ENCODE measurements at places on chromosomes 4 and X.

DNA sequence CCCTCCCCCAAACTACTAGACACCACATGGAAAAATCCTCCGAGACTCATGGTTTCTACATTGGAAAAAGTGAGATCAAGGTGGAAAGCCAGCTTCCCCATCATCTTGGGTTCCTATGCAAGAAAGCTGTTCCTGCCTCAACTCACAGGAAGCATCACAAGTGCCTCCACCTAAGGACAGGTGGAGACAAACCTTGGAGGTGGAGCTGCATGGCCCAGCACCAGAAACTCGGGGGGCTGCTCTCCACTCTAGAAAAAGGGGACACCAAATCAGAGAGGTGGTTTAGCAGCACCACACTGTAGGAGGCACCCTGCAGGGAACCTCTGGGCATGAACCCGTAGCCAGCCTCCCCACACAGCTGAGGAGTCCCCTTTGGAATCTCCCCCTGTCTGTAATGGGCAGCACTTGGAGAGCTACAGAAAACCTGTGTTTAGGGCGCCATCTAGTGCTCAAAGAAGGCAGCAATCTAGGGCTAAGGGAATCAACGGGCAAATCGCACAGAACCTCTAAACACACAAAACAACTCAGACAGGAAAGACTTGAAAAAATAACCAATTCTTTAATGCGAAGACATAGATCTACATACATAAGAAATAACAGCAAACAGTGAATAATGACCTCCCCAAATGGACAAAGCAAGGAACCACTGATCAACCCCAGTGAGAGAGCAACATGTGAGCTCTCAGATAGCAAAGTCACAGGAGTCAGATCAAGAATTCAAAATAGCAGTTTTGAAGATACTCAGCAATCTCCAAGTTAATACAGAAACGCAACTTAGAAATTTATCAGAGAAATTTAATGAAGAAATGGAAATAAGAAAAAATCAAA lies 37.0 kb upstream of the ZBTB33 start:
- DNase-seq, result peak; percentile 62

DNA sequence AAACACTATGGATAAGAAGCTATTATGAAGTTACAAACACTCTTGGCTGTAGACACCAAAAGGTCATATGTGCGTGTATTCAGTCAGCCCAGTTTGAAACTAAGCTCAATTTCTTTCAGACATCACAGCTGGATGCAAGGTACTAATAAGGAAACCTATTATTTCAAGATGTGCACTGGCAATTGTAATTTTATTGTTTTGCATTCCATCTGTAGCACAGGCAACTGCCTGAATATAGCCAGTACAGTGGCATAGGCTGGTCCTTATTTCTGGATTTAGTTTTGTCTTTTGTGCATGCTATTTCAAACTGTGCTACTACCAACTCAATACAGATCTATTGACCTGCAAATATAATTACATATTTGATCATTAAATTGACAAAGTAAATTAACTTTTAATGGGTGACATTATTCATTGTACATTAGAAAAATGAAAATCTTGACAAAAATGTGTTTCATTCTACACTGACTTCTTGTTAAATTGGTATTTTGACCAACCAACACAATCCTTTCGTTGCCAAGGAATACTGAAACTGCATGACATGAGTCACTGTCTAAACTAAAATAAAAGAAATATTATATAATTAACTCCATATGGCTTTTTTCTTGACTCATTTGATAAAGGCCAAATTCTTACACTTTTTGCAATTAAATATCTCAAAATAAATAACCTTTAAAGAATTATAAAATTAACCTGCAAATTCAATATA lies 594.3 kb upstream of the ADGRL3 start:
- DNase-seq, result no peak

DNA sequence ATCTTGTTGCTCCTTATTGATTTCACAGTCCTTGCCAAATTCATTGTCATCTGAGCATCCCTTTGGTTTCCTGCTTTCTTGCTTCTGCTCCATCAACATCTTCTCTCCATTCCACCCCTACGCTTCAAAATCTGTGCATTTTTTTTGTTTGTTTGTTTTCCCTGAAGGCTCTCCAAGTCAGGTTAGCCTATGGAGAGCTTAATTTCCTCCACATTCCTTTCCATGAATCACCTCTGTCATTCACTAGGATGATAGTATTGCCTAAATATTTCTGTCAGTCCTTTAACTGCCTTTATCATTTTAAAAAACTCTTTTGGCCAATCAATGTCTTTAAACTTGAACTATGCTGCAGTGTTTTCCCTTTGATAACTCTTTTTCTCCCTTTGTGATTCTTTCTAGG lies 67.7 kb downstream of the PPARGC1A start:
- no peak for DNase-seq

GRCh38 chrX:143663755-143664154 lies 27.9 kb upstream of the SLITRK4 start:
- no peak for DNase-seq

- DNase-seq, result no peak
These were observed 710.0 kb downstream of the IL1RAPL1 start for GRCh38 chrX:29297171-29297800.

DNA sequence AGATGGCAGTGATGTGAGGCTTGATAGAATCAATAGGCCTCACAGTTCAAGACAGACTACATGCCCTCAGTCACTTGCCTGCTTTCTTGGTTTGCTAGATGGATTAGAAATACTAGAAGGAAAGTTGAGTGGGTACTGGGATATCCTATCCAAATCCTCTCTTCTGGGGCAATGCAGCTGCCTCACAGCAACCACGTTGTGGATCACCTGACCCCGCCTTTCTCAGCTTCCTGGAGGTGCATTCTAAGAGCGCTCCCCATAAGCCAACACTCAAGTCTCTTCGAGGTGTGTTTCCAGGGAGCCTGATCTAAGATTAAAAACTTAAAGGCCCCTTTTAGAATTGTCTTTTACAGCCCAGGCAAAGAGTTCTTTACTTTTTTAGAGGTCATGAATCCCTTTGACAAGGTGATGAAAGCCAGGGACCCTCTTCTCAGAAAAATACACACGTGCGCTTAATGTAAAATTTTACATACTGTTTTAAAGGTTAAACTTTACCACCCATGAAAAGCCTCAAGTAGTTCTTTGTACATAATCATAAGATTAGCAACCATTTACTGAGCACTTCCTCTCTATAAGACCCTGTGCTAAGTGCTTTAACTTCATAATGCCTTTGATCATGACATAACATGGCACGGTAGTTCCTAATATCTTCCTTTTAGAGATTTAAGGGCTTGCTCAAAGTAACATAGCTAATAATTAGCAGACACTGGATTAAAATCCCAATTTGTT lies 840 bp upstream of the RPL34 start:
- DNase-seq, result peak; percentile 37

DNA sequence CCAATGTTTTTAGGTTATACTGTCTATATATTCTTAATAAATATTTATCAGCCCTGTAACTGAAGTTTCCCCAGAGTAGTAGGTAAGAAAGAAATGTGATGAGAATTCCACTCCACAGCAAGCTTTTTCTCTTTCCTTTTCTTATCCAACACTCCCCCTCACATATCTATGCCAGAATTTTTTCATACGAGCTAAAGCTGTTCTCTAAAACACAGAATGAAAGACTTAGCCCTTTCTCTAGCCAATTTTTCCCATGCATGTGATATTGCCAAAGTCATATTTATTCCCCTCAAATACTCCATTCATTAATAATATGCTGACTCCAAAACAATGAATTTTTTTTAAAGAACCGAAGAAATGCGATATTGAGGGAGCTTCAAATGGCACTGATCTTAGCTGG lies 32.3 kb downstream of the VEGFC start:
- DNase-seq, result no peak

GRCh38 chrX:150463566-150463965 lies 100.4 kb downstream of the MAMLD1 start:
- no peak for DNase-seq

DNA sequence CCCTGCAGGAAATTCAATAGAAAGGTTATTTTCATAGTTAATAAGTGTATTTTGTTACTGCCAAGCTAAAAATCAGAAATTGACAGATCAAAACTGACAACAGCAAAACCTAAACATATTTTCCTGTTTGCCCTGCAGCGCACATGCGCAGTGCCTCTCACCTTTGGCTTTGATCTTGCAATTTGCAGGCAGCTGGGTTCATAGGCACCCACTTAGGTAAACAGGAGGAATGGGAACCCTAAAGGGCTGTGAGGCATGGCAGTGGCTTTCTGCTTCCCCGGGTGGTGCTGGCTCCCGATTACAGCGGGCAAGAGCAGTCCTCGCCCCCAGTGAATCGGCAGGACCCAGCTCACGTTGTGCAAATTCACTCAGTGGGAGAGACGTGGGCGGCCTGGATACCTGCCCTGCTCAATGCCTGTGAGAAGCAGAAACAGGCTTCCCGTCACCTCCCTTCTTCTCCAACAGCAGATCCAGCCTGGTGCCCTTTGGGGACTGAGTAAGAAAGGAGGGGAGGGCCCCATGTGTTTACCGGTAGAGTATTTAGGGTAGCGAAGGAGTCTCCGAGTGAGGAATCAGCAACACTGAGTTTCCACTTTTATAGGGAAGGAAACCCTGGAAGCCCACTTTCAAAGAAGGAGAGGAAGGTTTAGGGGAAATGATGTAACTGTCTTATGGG lies 25.7 kb downstream of the CCKAR start:
- DNase-seq, result no peak

GRCh38 chr4:103018391-103019307 lies 856 bp downstream of the SLC9B1 start:
- DNase-seq, result peak; percentile 4

- DNase-seq, result no peak
These were observed 46.9 kb upstream of the GRXCR1 start for GRCh38 chr4:42845586-42845985.

DNA sequence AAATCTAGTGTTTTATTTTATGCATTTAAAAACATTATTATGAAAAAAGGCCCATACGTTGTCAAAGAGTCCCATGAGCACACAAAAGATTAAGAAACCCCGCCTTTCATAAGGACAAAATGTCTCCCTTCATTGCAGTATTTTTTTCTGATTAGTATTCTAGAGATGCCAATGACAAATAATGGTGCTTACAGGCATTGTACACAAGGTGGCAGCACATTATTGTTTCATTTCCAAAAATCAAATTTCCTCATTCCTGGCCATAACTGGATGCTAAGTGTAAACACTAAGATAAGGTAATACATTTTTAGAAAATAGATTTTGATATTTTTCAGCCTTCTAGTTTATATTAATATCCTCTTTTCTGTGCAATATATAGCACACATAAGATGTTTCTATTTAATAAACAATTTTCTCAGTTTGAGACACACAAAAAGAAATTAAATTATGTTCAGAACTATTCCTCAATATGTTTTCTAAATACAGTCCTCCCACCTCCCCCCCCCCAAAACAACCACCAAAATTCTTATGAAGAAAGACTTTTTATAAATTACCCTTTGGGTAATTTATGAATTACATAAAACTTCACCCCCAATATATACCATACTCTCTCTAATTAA lies 47.7 kb downstream of the TIGD2 start:
- DNase-seq, result peak; percentile 3

GRCh38 chr4:117096886-117097285 lies 11.5 kb upstream of the TRAM1L1 start:
- no peak for DNase-seq

DNA sequence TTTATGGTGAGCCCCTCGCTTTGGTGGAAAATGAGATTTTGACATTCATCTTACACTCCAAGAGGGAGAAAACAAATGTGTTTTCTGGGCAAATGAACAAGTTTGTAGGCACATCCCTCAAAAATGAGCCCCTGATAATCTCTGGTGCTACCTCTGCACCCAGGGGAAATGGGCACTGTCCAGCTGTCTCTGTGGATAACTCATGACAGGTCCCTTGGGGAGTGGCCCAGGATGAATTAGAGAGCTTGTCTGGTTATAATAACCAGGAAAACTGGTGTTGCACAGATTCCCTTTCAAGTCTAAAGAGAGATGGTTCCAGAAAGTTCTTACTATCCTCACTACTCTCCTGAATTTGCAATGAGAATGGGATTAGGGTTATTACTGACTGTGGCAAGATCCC lies 7.5 kb downstream of the RASL11B start:
- no peak for DNase-seq

- no peak for DNase-seq
These were observed 189.2 kb downstream of the PPP3CA start for GRCh38 chr4:101158134-101158482.

- no peak for DNase-seq
These were observed 538.5 kb downstream of the BCOR start for GRCh38 chrX:39559229-39559628.

DNA sequence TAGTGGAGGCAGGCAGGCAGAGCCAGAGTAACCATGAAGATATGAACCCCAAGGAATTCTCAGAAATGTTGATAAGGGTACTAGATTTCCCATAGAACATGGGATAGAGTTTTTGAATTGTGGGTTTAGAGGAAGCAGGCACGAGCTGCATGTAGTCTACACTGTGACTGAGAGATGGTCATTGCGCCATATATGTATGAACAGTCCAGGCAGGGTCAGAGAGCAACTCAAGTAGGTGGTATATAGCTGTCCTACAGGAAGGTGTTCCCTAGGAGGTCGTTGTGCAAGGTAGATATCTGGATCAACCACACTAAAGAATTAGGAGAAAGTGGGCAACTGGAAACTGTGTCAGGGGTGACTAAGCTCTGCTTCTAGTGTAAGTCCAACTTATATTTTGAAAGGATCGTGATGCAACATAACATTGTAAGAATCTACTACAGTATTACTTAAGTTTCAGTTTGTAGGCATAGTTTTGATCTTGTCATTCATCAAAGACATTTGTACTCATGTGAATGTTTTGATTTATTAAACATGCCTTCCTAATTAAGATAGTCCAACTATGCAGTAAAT lies 94.6 kb downstream of the HPGD start:
- DNase-seq, result no peak

DNA sequence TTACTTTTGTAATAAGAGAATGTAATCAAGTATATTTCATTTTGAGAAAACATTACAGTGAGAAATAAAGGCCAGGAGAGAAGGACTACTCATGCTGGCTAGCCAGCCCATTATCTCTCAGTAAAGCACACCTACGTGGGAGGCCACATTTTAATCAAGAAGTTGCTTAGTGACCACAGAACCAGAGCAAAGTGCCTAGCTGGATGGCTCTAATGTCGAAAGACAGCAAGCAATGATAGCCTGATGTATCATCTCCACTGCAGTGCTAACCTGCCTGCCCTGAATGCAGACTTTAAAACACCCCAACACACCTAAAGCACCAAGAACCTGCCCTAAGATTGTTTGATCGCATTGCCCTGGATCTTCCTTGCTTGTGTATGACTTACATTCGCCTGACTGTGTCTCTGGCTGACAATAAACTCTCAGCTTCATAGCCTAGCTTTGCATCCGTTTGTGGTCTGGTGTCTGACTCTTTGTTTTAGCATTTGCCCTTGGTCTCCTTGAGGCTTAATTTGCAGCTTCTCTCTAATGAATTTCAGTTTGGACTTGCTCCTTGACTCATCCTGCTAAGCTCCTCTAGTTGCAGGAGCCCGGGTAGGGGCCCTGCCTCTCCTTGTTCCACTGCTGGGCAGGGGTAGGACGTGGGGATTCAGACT lies 31.4 kb upstream of the SOWAHD start:
- no peak for DNase-seq

GRCh38 chr4:185559915-185560281 lies 24.6 kb upstream of the PDLIM3 start:
- no peak for DNase-seq
